ENCODE measurements at places on chromosomes 1 and 21.

- DNase-seq: no peak
Measured at GRCh38 chr1:60573726-60574409, 500.3 kb upstream of the C1orf87 start.

DNA sequence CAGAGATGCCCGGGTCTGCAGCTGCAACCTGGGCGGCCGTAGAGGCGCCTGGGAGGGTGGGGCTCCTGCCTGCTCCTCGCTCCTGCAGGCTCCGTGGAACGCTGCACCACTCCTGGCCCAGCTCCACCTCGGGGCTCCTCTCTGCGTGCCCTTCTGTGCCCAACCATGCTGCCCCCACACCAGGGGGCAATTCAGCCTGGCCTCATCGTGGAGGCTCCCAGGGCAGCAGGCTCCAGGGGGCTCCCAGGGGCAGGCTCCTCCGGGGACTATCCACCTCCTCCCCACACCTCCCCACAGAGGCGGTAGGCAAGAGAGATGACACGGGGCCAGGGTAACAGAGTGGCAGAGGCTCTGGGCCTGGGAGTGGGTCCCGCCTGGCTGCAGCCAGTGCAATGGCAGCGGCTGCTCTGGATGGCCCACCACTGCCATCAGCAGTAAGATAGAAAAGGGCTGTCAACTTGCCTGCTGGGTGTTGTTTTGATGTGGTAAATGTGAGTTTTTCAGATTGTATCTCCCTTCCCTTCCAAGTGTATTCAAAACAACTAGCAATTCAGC is 22.4 kb upstream of the LRRC8C start:
- DNase-seq: peak; percentile 62

GRCh38 chr1:109361649-109362048 is 36.1 kb downstream of the SORT1 start:
- DNase-seq: no peak

DNA sequence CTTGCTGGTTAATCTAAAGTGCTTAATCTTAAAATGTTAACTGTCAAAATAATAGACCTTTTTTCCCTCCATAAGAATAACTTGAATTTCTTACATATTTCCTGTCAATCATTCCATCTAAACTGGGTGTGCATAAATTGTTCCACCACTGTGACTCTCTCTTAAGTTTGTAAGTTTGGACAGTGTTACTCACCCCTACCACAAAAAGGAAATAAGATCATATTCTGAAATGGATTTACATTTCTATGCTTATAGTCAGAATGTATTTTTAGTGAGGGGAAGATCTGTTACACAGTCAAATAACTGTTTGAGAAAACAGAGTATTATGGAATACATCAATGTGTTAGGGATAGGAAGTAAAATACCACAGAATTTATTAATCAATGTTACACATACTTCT is 109.6 kb upstream of the DPYD start:
- no peak for DNase-seq

- no peak for DNase-seq
Measured at GRCh38 chr21:26385721-26386120, 187.4 kb downstream of the CYYR1 start.

- DNase-seq: no peak
Measured at GRCh38 chr21:41635874-41636273, 127.9 kb upstream of the TMPRSS2 start.

- no peak for DNase-seq
Measured at GRCh38 chr1:65478379-65479026, 58.0 kb downstream of the LEPR start.

DNA sequence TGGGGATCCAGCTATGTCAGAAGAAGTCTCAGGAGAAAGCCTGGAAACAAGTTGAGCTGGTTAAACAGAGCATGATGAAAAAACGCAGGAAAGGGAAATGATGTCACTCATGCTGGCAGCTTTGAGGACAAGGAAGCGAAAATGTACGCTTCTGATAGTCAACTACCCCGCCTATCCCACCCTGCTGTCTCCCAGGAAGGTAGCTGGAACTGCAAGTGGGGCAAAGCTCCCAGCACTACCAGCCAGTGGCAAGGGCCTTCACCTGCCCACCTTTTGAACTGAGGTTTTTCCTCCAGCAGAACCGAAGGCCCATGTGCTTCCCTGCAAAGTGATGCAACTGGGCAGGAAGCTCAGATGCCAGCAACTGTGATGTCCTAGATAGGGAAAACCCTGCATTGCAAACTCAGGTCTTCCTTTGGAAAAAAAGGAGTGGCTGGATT is 6.3 kb upstream of the IL20 start:
- DNase-seq: no peak

DNA sequence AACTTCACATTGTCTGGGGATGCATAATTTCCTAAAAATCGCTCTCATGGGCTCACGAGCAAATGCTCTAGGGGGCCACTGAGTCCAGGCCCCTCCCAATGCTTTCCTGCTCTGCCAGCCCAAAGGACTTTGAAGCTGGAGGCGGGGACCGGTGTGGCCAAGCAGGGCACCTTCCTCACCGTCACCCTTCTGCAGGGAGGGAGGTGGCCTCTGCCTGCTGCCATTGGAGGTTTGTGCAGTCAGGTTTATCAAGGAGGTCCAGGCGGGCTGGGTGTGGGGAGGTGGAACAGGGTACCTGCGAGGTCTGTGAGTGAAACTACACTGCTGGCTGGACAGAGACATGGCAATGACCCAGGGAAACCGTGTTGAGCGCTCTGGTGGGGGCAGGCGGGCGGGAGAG is 58.1 kb upstream of the TRAPPC10 start:
- no peak for DNase-seq

- DNase-seq: no peak
Measured at GRCh38 chr1:20089328-20090077, 19.5 kb downstream of the PLA2G5 start.

GRCh38 chr1:26287033-26287711 is 7.3 kb downstream of the SH3BGRL3 start:
- DNase-seq: peak; percentile 68

GRCh38 chr1:31752952-31753475 is 11.1 kb downstream of the ADGRB2 start:
- no peak for DNase-seq

- no peak for DNase-seq
Measured at GRCh38 chr21:38944903-38945302, 139.2 kb downstream of the ETS2 start.

DNA sequence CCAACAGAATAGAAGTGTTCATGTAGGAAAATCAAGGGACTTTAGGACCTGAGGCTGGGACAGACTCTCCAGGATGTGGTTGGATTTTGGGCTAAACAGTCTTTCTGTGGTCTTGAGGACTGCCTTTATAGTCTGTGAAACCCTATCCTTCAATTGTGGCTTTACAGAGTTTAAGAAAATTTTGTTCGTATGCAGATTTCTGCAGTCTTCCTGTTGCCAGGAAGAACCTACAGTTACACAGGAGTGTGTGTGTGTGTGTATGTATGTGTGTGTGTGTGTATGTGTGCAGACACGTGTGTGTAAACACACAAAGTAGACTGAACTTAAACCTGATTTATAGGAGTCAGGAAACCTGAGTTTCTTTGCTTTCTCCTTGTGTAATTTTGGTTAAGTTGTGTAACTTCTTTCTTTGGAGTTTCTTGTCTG is 22.8 kb downstream of the NEK7 start:
- no peak for DNase-seq

DNA sequence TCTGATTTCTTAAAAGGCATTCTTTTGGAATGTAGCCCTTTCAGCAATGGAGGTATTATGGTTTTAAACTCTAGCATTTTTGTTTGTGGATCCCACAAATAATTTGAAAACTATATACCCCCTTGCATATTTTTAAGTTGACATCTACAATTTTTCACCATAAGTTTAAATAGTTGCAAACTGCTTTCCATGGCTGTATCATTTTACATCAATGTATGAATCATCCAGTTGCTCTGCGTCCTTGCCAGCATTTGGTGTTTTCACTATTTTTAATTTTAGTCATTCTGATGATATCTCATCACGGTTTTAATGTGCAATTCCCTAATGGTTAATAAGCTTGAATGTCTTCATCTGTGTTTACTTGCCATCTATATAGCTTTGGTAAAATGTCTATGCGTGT is 20.7 kb downstream of the DIPK1A start:
- DNase-seq: no peak

DNA sequence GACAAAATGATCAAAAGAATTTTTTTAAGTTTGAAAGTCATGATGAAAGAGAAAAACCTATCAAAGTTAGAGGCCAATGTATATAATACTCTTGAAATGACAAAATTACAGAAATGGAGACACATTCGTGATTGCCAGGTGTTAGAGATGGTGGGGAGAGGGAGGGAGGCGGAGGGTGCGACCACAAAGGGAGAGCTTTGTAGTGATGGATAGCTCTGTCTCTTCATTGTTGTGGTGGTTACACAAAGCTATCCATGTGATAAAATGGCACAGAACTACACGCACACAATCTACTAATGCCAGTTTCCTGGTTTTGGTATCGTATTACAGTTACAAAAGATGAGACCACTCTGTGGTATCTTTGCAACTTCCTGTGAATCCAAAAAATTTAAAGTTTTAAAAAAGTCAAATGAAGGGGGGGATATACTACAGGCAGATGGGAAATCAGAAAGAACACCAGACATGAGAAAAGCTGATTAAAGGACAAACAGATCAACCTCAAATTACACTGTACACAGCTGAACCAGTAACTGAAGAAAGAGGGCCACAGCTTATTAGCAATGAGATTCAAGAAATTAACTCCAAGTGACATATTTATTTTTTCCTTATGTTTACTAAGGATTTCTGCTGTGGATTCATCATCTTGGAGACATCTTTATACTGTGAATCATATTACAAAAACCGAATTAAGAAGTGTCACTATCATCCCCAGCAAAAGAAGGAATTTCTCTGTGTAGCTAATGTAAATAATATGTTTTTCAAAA is 199.1 kb downstream of the SLC45A1 start:
- no peak for DNase-seq

DNA sequence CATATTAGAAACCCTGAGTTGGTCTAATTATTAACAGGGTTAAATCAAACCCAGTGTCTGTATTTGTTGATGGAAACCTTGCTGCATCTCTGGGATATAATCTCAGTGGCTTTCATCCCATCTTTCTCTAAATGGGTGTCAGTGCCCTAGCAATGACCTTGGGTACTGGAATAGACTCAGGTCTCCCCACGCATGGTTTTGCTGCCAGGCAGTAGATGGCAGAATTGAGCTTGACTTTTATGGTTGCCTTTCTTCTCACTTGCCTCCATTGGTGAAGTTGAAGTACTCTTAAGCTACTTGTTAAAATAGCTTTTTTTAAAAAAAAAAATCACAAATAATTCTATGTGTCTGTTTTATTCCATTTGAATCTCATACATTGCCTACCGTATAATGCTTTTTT is 81.8 kb upstream of the HMCN1 start:
- DNase-seq: no peak

DNA sequence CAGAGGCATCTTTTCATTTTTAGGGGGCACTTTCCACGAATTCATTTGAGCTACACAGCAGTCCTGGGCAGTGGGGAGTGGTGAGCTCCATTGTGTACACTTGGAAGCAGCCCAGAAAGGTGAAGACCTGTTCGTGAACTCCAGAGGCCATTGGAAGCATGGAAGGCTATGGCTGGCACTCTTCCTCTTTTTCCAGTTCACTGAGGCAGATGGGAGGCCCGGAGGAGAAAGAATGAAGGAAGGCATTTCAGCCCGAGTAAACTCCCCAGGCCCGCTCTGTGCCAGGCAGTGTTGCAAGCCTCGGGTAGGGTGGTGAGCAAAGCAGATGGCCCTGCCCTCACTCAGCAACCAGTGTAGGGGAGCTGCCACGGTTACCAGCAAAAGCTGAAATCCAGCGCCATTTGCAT is 673 bp upstream of the DHCR24 start:
- no peak for DNase-seq

- no peak for DNase-seq
Measured at GRCh38 chr1:8409606-8410005, 91.7 kb downstream of the SLC45A1 start.

- DNase-seq: no peak
Measured at GRCh38 chr1:221371705-221372104, 370.2 kb downstream of the DUSP10 start.

DNA sequence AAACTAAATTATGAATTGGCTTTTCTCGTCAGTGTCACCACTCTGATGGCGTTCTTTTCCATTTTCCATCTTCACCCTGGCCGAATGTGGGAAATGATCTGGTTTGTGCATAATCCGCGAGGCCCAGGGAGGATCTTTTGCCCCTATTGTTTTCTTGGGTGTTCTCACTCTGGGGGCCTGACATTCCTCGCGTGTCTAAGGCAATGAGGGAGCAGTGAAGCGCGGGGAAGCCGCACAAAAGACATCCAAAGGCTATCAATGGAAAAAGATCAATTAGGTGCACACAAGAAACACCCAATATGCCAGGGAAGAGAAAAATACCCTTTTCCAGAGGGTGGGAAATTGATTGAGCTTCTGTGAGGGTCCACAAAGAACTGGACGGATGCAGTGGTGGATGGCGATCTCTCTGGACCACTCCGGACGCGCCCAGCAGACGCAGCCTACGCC is 941 bp upstream of the C1orf21 start:
- DNase-seq: no peak

- no peak for DNase-seq
Measured at GRCh38 chr1:11179125-11179524, 10.0 kb upstream of the ANGPTL7 start.

DNA sequence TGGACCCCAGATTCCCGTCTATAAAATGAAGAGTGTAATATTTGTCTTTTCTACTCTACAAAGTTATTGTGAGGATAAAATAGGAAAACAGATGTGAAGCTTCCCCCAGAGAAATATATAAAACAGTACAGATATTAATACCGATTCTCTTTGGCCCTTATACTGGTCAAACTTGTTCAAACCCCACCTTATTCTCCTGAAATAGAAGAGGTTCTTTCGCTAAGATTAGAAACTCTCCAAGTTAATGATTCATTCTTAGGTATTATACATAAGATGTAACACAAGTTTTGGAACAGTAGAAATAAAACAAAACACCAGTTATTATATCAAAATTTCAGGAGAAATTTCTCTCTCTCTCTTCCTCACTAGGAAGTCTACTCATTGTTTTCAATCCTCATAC is 852.4 kb upstream of the ADAMTS5 start:
- no peak for DNase-seq

GRCh38 chr21:46120301-46121285 is 22.7 kb downstream of the COL6A2 start:
- no peak for DNase-seq

GRCh38 chr1:93712741-93713140 is 31.1 kb upstream of the BCAR3 start:
- DNase-seq: no peak

GRCh38 chr1:206505702-206506355 is 1.5 kb upstream of the RASSF5 start:
- no peak for DNase-seq

All from T-helper 2 cell treated with Interferon-gamma antibody and Interleukin-4, amounts not matched to agents 5 μg/mL and 100 μg/mL, for 36 hours (primary cell).